ENCODE measurements at places on chromosomes 4 and X.

- DNase-seq: no peak
Measured at GRCh38 chr4:148224476-148224875, 217.7 kb downstream of the NR3C2 start.

DNA sequence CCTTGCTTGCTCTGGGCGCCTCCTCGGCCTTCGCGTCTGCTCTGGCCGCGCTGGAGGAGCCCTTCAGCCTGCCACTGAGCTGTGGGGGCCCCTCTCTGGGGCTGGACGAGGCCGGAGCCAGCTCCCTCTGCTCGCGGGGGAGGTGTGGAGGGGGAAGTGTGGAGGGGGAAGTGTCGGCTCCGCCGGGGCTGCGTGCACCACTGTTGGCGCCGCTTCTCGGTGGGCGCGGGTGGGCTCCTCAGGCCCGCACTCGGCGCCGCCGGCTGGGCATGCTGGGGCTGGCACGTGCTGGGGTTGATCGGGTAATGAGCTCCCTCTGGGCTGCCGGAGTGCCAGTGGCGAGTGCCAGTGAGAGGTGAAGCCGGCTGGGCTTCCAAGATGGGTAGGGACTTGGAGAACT lies 116.7 kb downstream of the CPXCR1 start:
- no peak for DNase-seq

GRCh38 chr4:94739741-94740140 lies 18.0 kb upstream of the BMPR1B start:
- no peak for DNase-seq

DNA sequence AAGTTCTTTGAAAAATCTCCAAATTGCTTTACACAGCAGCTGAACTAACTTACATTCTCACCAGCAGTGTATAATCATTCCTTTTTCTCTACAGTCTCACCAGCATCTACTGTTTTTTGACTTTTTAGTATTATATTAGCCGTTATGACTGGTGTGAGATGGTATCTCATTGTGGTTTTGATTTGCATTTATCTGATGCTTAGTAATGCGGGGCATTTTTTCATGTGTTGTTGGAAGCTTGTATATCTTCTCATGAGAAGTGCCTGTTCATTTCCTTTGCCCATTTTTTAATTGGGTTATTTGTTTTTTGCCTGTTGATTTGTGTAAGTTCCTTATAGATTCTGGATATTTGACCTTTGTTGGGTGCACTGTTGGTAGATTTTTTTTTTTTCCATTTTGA lies 931.7 kb downstream of the CENPC start:
- no peak for DNase-seq

GRCh38 chr4:146470604-146471003 lies 51.1 kb downstream of the SLC10A7 start:
- no peak for DNase-seq

- DNase-seq: no peak
Measured at GRCh38 chr4:183431614-183432013, 12.8 kb upstream of the CDKN2AIP start.

DNA sequence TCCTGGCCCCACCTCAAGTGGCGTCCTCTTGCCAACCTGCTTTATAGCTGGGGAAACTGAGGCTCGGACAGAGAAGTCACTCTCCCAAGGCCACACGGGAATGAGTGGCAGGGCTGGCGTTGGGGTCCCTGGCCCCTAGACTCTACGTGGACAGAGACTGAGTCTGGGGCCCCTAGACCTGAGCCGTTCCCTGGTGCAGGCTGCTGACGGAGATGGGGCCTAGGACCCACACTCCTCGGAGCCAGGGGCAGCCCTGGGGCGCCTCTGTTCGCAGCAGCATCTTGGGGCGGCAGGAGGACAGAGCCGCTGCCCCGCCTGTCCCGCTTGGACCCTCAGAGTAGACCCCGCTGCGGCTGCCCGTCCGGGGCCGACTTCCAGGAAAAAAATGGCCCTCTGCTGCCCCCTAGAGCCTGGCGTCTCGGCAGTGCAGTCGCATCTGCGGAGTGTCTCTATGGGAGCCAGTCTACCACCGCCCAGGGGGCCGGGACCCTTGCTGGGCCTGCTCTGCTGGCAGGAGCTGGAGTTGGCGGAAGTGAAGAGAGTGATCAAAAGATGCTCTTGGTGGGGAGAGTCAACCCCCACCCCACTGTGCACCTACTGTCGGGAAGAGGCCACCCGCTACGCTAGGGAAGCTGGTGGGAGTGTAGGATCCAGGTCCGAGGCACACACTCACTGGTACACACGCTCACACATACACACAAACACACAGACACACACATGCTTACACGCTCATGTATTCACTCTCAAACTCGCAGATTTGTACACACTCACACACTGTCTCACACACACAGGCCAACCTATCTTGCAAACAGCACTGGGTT lies 220.1 kb downstream of the AFAP1 start:
- peak; percentile 11 for DNase-seq

- DNase-seq: no peak
Measured at GRCh38 chr4:158159718-158160094, 13.1 kb downstream of the GASK1B start.

DNA sequence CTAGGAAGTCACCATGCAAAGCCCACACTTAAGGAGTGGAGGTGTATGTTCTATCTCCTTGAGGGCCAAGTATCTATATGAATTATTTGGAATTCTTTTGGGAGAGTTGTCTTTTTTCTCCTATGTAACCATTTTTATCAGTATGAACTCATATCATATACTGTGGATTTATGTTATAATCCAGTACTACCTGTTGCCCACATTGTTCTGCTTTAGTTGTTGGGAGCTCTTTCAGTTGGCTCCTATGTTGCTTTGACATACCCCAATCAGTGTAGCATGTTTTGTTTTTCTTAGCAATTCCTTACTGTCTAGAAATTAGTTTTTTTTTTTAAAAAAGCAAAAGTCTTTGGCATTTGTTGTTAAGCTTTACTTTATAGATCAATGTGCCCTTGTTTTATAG lies 13.0 kb downstream of the UCHL1 start:
- DNase-seq: no peak

DNA sequence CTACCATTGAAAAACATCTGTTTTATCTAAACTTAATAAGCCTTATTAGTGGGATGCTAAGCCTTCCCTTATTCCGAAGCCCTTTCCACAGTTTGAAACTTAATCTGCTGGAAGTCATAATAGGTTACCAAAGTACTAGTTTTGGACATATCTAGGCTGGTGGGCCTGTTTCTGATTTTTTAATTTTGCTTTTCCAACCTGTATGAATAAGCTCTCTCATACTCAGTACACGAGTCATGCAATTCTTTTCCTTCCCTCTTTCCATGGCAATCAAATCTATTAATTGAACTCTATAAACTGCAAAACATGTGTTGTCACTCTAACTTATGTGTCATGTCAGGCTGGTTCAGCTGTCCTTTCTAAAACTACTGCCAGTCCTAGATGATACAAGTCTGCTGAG lies 91.0 kb downstream of the AMMECR1 start:
- no peak for DNase-seq

DNA sequence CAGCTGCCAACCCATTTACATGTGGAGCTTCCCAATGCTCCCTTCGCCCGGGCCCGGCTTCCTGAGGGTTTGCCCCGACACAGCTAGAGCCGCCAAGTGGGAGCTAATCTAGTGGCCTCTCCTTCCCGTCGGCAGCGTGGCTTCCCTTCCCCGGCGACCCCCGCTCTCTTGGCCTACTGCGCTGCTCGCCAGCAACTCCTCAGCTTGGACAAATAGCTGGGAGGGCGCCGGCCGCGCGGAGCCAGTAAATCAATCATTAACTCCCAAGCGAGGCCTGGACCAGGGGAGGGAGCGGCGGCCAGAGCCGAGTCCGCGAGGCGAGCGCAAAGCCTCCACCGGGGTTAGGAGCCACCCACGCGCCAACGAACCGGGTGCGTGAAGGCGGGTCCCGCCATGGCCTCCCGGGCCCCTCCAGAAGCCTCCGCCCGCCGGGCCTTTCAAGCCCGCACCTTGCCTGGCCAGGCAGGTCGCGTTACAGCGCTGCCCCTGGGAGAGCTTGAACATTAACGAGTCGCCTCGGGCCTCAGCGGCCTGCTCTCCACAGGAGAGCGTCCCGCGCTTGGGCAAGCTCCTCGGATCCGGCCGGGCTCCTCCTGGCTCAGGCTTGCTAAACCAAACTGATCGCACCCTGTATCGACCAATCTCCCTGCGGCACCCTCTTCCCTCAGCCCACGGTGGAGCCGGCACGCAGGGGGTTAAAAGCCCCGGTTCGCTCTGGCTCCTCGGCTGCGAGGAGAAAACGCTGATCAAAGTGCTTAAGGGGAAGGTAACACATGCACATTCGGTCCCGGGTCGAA lies 10.6 kb upstream of the BCOR start:
- DNase-seq: peak; percentile 52

- no peak for DNase-seq
Measured at GRCh38 chr4:16075061-16075460, 8.8 kb downstream of the PROM1 start.

- DNase-seq: no peak
Measured at GRCh38 chr4:94882756-94883155, 125.0 kb downstream of the BMPR1B start.

DNA sequence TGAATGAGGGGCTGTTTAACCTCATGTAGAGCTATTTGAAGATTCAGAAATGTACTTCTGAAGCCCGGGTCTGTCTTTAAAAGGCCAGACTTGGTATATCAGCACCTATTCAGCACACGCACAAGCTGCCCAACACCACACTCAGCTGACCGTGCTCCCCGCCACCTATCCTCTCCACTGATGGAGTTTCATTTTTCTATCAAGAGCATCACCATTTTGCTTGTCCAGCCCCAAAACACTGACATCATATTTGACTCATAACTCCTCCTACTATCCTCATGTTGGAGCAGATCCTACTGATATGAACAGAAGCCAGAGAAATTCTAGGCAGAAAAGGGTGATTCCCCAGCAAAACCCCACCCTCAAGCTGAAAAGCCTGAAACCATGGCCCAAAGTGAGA lies 100.3 kb downstream of the SORBS2 start:
- DNase-seq: no peak

GRCh38 chr4:788636-789297 lies 37.2 kb downstream of the CPLX1 start:
- DNase-seq: no peak

GRCh38 chr4:122152711-122153226 lies 638 bp downstream of the BLTP1 start:
- DNase-seq: no peak

- DNase-seq: no peak
Measured at GRCh38 chr4:122131562-122132157, 20.5 kb upstream of the BLTP1 start.

GRCh38 chr4:85476381-85476780 lies 1.4 kb downstream of the ARHGAP24 start:
- no peak for DNase-seq

DNA sequence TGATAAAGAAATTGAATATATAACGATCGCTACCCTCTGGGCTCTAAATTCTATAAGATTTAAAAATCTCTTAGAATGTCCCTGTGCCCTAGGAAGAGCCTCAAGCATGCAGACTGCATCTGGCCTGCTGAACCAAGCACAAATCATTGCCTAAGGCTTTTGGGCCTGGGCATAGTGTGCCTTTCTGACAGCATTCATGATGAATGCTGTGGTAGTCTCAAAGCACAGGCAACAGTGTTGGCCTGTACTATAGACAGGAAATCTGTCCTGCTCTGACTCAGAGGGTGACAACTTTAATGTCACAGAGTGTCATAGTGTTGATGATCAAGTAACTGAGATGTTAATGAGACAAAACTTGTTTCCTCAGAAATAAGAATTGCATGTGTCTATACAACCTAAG lies 717.3 kb downstream of the STIM2 start:
- DNase-seq: no peak

GRCh38 chr4:7759635-7760034 lies 180.0 kb downstream of the AFAP1 start:
- no peak for DNase-seq

DNA sequence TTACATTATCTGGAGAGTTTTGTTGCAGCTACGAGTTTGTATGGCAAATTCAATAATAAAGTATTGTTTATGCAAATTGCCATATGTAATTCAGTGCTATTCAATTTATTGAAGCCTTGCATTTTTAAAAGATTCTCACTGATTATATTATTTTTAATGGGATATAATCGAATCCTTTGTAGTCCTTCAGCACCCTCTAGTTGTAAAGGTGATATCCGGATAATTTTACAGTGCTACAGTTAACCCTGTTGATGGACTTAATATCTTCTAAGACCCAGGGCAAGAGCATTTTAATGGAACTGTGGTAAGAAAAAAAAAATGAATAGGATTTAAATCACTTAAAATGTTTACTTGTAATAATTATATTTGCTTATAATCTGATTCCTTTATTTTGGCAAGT lies 48.5 kb upstream of the GRIA2 start:
- no peak for DNase-seq

- no peak for DNase-seq
Measured at GRCh38 chr4:169385376-169385775, 114.6 kb upstream of the SH3RF1 start.

GRCh38 chr4:10080589-10081217 lies 35.9 kb downstream of the WDR1 start:
- DNase-seq: no peak

GRCh38 chr4:155025762-155026457 lies 182.5 kb upstream of the NPY2R start:
- DNase-seq: no peak
